Small intestine (tissue), 16 donors: ENCODE measurements at places on chromosomes 6 and 20.

- H3K27ac ChIP-seq: no peak overlapping the region
- DNase-seq: no peak
- H3K36me3 ChIP-seq: no peaks in the 10 kb centered on the region
- H3K4me1 ChIP-seq: no peaks in the 10 kb centered on the region
- H3K4me3 ChIP-seq: no peak overlapping the region
- no peaks in the 10 kb centered on the region for H3K27me3 ChIP-seq
Measured at GRCh38 chr20:46965477-46965876, 70.8 kb downstream of the EYA2 start.

GRCh38 chr20:21234324-21234723 lies 68.8 kb upstream of the XRN2 start:
- H3K4me3 ChIP-seq: no peak overlapping the region
- H3K27ac ChIP-seq: no peak overlapping the region
- H3K4me1 ChIP-seq: no peaks in the 10 kb centered on the region
- H3K36me3 ChIP-seq: peaks cover 2% of the 10 kb centered on the region
- no peaks in the 10 kb centered on the region for H3K27me3 ChIP-seq

DNA sequence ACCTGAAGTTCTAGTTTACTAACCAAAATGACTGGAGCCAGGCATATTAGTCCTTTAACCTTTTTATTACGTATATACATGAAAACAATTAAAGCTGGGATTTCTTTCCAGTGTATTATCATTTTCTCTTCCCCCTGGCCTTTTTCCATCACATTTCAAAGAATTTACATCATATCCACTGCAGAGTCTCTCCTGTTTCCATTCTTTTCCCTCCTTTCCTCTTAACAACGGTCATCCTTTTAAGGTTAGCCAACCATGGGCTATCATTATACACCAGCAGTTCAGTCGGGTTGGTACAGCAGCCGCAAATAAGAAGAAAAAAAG lies 104.6 kb downstream of the TFAP2A start:
- H3K4me1 ChIP-seq: no peaks in the 10 kb centered on the region
- H3K27ac ChIP-seq: no peak overlapping the region
- DNase-seq: no peak
- no peaks in the 10 kb centered on the region for H3K27me3 ChIP-seq
- H3K36me3 ChIP-seq: no peaks in the 10 kb centered on the region

- H3K27ac ChIP-seq: no peak overlapping the region
- H3K4me3 ChIP-seq: no peak overlapping the region
- no peaks in the 10 kb centered on the region for H3K27me3 ChIP-seq
- no peak for DNase-seq
Measured at GRCh38 chr6:25194172-25194678, 84.9 kb upstream of the CARMIL1 start.

GRCh38 chr20:45394221-45395113 lies 13.6 kb upstream of the DBNDD2 start:
- H3K27ac ChIP-seq: no peak overlapping the region
- H3K36me3 ChIP-seq: no peaks in the 10 kb centered on the region
- H3K27me3 ChIP-seq: no peaks in the 10 kb centered on the region
